NCI-H345 (cell line): ENCODE measurements at places on chromosomes 2 and 18.
A peak's percentile ranks its signal among the peaks of the same experiment; 100 is the strongest.

GRCh38 chr2:207394812-207395534 is 134.8 kb upstream of the CREB1 start:
- DNase-seq, result no peak

DNA sequence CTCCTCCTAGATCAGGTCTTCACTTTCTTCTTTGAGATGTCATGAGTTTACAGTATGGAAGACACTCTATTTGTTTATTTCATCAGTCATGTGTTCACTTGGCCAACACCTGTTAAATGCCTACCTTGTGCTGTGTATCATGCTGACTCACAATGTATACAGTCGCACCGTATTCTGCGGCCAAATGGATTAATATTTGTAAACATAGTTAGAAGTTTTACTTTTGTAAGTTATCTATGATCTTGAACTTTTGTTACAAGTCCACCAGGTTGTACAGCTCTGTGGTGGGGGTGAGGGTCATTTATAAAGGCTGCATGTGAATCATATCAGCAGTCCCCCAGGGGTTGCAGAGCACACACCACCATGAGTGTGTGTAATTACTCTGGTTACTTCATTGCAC is 408.7 kb upstream of the NRP2 start:
- no peak for DNase-seq

DNA sequence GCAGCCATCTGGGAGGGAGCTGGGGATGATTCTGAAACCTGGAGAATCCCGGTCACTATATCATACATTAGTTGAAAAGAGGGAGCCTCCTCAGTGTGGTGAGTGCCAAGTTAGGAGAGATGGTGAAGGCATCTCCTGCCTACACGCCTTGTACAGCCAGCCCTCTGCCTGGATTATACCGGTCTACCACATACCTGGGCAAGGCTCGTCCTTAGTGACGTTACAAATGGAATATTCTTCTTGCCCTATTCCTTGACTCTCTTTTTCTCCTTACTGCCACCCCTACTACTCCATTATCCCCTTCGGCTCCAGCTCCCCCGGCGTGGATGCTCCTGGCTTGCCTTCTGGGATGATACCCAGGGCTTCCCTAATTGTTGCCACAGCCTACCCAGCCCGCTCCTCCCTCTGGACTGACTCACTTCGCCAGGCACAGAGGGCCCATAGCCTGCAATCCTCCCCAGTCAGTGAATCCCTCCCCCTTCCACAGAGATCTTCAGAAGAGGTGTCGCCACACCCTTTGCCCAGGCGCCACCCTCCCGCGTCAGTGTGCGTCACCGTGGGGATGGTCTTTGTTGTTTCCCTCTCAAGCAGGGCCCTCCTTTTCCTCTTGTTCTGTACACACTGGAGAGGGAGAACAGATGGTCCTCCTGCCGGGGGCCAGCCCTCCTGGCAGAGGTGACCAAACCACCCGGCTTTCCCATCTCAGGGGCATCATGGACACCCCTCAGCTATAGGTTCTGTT is 115.2 kb upstream of the EPAS1 start:
- DNase-seq, result peak; percentile 26

DNA sequence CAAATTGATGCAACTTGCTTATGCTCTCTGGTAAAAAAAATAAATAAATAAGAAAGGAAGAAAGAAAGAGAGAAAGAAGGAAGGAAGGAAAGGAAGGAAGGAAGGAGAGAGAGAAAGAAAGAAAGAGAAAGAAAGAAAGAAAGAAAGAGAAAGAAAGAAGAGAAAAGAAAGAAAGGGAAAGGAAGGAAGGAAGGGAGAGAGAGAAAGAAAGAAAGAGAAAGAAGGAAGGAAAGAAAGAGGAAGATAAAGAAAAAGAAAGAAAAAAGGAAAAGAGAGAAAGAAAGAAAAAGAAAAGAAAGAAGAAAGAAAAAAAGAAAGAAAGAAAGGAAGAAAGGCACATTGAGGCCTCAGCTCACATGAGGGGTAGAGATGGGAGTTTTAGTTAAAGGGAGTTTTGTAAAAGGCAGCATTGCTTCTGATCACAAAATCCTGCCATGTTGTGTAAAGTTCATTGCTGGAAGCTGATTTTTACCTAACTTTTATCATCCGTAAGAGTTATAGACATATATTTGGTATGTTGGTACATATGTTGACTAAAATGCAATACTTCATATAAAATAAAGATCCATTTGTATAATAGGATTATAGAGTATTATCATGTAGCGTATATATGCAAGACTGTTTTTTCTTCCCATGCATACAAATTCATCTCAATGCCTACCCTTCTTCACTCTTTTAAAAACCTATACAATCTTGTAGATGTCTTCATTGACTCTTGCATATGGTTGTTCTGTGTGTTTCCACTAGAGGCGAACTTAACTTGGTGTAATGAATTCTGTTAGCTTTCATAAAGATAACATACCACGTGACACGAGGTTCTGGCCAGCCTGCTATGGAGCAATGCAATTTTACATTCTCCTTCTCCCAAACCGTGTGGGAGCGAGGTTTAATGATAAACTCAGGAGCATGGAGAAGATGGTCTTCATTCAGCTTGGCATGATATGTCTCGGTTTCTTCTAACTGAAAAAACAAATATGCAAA is 32.8 kb downstream of the MYOM1 start:
- DNase-seq, result no peak

DNA sequence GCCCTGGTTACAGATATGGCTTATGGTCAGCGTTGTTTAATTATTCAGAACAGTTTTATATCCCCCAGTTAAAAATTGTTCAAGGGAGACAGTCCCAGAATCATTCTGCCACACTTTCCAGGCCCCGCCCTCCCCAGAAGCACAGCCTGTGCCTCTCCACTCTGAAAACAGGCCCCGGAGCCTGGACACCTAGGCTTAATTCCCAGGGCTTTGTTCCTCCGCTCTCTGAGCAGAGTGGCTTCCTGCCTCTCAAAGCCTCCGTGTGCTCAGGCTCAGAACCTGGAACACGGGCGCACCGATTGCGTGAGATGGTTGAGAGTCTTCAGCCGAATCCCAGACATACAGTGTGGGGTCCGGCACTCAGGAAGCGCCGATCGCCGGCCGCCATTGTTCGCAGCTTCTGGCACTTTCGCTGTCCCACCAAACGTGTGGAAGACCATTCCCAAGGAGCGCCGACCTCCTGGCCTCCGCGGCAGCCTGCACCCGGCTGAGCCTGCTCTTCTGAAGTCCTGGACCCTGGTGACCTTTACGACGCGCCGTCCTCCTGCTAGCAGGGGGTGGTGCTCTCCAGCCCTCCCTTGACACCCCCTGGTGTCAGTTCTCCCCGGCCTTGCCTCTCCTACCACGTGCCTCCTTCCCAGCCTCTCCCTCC is 45.6 kb downstream of the TWIST2 start:
- no peak for DNase-seq

GRCh38 chr18:57846258-57846657 is 43.1 kb upstream of the ATP8B1 start:
- DNase-seq, result no peak

GRCh38 chr2:15829091-15829801 is 111.1 kb upstream of the MYCN start:
- no peak for DNase-seq

- no peak for DNase-seq
Observed at GRCh38 chr2:3222636-3223035, 155.0 kb downstream of the EIPR1 start.

GRCh38 chr2:239152916-239153305 is 247.9 kb downstream of the HDAC4 start:
- no peak for DNase-seq
